Gastrocnemius medialis (tissue), 4 donors: ENCODE measurements at places on chromosomes 7 and 10.
A peak's percentile ranks its signal among the peaks of the same experiment; 100 is the strongest.

DNA sequence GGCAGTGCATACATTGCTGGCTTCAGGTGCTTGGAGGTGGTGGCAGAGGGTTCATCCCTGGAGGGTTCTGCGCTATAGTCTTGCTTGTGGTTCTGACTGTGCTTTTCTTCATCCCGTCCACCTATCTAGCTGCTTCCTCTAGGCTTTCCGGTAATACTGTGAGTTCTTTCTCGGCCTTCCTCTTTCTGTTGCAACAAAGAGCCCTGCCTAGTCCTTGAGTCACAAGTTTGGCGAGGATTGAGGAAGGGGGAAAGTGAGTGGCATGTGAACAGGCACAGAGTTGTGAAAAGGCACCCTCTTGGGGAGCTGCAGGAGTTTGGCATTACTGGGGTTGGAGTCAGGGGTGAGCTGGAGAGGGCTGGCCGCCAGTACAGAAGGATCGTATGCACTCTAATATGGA lies 123.0 kb downstream of the SH2D4B start:
- no peak overlapping the region for H3K27ac ChIP-seq
- no peak overlapping the region for H3K4me3 ChIP-seq

- H3K36me3 ChIP-seq, result peaks cover 14% of the 10 kb centered on the region
- no peak overlapping the region for H3K27ac ChIP-seq
- H3K4me3 ChIP-seq, result no peak overlapping the region
- H3K4me1 ChIP-seq, result no peaks in the 10 kb centered on the region
- no peak for DNase-seq
These were observed 182.3 kb upstream of the IMMP2L start for GRCh38 chr7:111744501-111745155.

GRCh38 chr7:128094686-128095085 lies 63.4 kb upstream of the LRRC4 start:
- H3K27ac ChIP-seq, result no peak overlapping the region
- no peak for DNase-seq
- H3K4me1 ChIP-seq, result no peaks in the 10 kb centered on the region
- no peak overlapping the region for H3K4me3 ChIP-seq
- no peaks in the 10 kb centered on the region for H3K36me3 ChIP-seq

DNA sequence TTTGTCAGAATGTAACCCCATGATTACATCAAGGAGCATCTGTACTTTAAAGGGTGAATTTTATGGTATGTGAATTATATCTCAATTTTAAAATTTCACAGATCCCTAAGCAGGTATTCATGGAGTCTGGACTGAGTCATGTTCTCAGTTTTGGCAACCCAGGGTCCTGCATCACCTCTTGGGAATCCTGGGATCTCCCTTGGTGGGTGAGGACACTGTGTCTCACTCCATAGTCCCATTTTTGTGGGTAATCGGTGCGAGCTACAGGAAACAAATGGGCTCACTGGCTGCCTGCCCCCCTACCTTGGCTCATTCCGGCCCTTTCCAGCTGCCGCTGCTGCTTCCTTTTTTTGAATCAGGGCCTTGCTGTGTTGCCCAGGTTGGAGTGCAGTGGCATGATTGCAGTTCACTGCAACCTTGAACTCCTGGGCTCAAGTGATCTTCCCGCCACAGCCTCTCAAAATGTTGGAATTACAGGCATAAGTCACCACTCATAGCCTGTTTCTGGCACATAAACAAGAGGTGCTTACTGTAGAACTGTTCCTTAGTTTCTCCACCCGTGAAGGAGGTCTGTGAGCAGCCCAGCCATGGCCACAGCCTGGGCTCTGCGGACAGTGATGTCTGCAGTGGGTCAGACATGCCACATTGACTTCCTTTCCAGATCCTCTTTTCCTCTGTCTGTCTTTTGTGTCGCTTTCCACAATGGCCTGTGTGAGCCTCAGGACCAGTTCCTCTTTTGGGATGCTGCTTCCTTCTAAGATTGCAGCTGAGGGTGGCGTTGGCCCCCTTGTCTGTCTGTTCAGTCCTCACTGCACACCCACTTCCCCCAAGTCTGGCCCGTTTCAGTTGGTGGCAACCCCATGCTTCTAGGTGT lies 14.5 kb downstream of the PALD1 start:
- H3K27ac ChIP-seq, result no peak overlapping the region
- no peaks in the 10 kb centered on the region for H3K36me3 ChIP-seq
- H3K27me3 ChIP-seq, result no peaks in the 10 kb centered on the region
- no peak for DNase-seq
- H3K4me1 ChIP-seq, result peaks cover 4% of the 10 kb centered on the region

DNA sequence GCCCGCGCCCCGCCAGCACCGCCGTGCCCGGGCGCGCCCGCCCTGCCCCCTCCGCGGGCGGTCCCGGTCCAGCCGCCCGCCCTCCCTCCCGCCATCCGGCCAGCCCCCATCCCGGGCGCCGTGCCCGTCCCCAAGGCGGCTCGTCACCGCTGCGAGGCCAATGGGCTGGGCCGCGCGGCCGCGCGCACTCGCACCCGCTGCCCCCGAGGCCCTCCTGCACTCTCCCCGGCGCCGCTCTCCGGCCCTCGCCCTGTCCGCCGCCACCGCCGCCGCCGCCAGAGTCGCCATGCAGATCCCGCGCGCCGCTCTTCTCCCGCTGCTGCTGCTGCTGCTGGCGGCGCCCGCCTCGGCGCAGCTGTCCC lies at the start of gene HTRA1:
HTRA1 (plus strand) TSS at position 187 of the 362 bp plus-strand sequence; CDS start at position 287, 100 bp downstream.
- peak within 1 kb of the TSS; percentile 70 for H3K27ac ChIP-seq
- peak; percentile 41 for DNase-seq
- peaks cover 21% of the 10 kb centered on the region for H3K4me1 ChIP-seq
- H3K36me3 ChIP-seq, result no peaks in the 10 kb centered on the region

DNA sequence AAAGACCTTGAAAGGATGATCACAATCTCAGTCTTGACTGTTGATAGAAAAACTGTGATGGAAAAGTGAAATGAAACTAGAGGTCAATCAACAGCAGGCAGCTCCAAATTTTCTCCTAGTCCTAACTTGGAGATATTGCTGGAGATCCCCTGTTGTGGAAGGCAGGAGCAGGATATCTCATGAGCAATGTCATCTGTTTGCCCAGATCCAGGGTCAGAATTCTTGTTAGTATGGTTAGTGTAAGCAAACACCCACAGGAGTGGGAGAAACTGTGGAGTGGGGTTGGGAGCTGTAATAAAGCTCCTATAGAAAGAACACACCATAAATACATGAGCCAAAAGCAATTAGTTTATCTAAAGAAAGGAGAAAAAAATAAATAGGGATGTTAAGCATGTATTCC lies 169.0 kb downstream of the AKR1D1 start:
- no peak overlapping the region for H3K27ac ChIP-seq
- no peaks in the 10 kb centered on the region for H3K4me1 ChIP-seq
- no peaks in the 10 kb centered on the region for H3K27me3 ChIP-seq
- DNase-seq, result no peak
- no peak overlapping the region for H3K4me3 ChIP-seq
- H3K36me3 ChIP-seq, result no peaks in the 10 kb centered on the region

GRCh38 chr10:90920986-90921666 lies at the start of gene ANKRD1:
TSS of gene ANKRD1 (minus strand) at chr10:90921087. CDS start at chr10:90921027, 60 bp downstream.
- DNase-seq, result peak; percentile 69
- peaks cover 47% of the 10 kb centered on the region for H3K4me1 ChIP-seq

GRCh38 chr10:72483471-72483870 lies 128.8 kb upstream of the DNAJB12 start:
- H3K27ac ChIP-seq, result no peak overlapping the region
- H3K27me3 ChIP-seq, result no peaks in the 10 kb centered on the region
- no peak overlapping the region for H3K4me3 ChIP-seq
- H3K4me1 ChIP-seq, result no peaks in the 10 kb centered on the region
- H3K36me3 ChIP-seq, result peaks cover 3% of the 10 kb centered on the region

- H3K4me1 ChIP-seq, result no peaks in the 10 kb centered on the region
- H3K27me3 ChIP-seq, result no peaks in the 10 kb centered on the region
- no peaks in the 10 kb centered on the region for H3K36me3 ChIP-seq
- H3K27ac ChIP-seq, result no peak overlapping the region
- no peak for DNase-seq
These were observed 66.8 kb upstream of the EXOC4 start for GRCh38 chr7:133186060-133186459.

DNA sequence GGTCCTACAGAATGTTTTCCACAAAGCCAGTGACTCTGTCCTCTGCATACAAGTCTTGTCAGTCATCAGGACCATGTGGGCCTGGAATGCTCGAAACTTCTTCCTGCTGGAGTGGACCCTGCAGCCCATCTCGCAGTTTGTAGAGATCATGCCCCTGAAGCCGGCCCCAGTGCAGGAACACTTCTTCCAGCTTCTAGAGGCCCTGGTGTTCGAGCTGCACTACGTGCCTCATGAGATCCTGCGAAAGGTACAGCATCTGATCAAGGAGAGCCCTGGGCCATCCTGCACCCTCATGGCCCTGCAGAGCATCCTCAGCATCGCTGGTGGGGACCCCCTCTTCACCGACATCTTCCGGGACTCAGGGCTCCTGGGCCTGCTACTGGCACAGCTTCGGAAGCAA lies 46.5 kb downstream of the WDFY4 start:
- no peaks in the 10 kb centered on the region for H3K27me3 ChIP-seq
- no peak overlapping the region for H3K27ac ChIP-seq
- no peak overlapping the region for H3K4me3 ChIP-seq
- no peaks in the 10 kb centered on the region for H3K4me1 ChIP-seq
- H3K36me3 ChIP-seq, result no peaks in the 10 kb centered on the region

DNA sequence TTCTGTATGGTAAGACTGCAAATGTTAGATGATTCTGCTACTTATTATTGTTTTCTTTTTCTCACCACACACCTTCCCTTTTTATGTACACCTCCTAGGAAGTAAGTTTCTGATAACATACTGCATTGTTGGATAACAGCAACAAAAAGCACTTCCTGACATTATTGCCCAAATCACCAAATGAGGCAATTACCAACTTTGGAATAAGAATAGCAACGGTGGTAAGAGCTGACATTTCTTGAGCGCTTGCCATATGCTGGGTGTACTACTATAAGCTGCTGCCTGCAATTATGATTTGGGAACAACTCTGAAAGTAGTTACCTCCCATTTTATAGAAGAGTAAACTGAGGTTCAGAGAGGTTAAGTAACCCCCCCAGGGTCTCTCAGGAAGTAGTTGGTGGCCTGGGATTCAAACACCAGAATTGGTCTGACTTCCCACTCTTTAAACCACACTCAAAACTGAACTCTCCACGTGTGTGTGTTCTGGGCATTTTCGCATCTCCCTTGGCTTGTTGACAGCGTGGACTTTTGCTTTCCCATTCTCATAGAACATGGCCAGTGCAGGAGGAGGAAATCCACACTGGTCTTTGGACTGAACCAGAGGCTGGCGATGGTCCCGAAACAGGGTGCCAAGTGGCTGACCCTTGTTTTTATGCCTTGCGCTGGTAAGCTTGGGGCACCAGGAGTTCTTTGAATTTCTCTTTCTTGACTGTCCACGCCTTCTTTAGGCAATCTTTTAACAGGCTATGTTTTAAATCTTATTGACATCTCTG lies 71.4 kb downstream of the TCF7L2 start:
- H3K27me3 ChIP-seq, result no peaks in the 10 kb centered on the region
- H3K4me1 ChIP-seq, result peaks cover 49% of the 10 kb centered on the region
- no peak overlapping the region for H3K4me3 ChIP-seq
- DNase-seq, result no peak

GRCh38 chr7:43546231-43546630 lies 36.7 kb upstream of the STK17A start:
- no peaks in the 10 kb centered on the region for H3K27me3 ChIP-seq
- H3K36me3 ChIP-seq, result no peaks in the 10 kb centered on the region
- no peak for DNase-seq
- no peaks in the 10 kb centered on the region for H3K4me1 ChIP-seq

DNA sequence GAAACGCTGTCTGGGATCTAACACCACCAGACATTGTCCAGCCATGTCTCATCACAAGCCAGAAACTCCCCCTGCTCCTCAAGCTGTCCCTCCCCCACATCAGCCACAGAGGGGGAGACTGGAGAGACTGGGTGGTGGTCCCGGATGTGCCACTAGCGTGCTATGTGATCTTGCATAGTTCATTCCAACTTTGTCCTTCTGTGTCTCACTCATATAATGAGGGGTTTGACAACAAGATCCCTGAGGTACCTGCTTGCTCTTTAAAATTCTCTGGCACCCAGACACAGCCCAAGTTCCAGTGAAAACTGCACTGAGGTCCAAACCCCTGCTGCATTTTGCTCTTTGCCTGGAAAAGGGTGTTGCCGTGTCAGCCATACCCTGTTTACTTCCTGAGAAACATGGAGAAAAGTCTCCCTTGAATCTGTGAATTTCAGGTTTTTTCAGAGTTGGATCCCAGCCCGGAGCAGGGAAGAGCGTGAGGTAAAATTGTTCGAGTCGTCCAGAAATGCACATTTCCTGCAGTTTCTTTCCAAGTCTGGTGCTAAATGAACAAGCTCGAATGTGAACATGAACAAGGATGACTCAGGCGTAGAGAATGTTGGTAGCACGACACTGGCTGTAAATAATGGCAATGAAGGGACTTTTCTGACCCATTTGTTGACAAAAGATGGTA lies 156.6 kb downstream of the CCDC3 start:
- H3K27ac ChIP-seq, result no peak overlapping the region
- no peaks in the 10 kb centered on the region for H3K27me3 ChIP-seq
- no peak for DNase-seq
- H3K36me3 ChIP-seq, result no peaks in the 10 kb centered on the region

- H3K4me3 ChIP-seq, result peak overlapping the region; percentile 63
- H3K27ac ChIP-seq, result peak overlapping the region; percentile 83
- no peaks in the 10 kb centered on the region for H3K36me3 ChIP-seq
- no peaks in the 10 kb centered on the region for H3K27me3 ChIP-seq
These were observed 513 bp downstream of the HOXA7 start for GRCh38 chr7:27155816-27156507.

DNA sequence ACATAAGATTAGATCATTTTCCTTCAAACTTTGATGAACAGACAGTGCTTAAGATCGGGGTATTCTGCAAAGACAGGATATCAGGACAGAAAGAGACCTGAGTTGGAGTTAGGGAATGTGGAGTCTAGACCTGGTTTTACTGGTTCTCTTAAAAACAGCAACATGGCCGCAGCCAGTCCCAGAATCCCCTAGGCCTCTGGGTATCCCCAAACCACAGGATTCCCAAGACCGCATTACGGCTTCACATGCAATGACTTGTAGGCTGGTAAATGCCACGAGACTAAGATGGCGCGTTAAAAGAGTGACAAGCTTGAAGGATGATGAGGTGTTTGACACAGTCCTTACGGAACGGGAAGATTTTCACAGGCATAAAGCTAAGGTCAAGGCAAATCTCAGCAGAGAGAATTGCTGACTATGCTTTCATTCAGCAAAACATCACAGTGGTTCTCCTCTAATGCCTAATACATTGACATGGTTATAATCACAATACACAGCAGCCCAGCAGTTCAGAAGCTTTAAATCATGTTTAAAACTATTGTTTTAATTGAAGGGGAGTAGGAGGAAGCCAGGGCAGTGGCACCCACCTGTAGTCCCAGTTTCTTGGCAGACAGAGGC lies 32.9 kb downstream of the MPP7 start:
- H3K4me1 ChIP-seq, result no peaks in the 10 kb centered on the region
- H3K27me3 ChIP-seq, result no peaks in the 10 kb centered on the region
- H3K36me3 ChIP-seq, result no peaks in the 10 kb centered on the region
- H3K4me3 ChIP-seq, result no peak overlapping the region
- H3K27ac ChIP-seq, result no peak overlapping the region
